ENCODE measurements at places on chromosomes 6 and 20.

DNA sequence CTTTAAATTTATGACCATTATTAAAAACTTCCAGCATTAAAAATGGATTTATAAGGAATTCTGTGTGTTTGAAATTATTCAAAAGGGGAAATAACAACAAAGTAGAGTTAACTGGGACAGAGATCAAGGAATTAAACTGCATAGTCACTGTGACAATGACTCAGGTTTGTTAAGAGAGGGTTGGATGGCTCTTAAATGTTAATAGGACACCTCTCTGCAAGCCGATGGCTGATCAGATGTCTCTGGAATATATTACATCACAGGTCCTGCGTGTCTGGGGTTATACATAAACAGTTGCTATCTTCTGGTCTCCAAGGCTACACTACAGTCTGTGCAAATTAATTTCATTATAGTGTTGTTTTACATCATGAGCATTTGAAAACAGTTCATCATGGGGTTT, 574.3 kb downstream of the COL12A1 start:
- DNase-seq = no peak

- no peak for DNase-seq
Observed at GRCh38 chr6:36280467-36280866, 10.6 kb downstream of the PNPLA1 start.

DNA sequence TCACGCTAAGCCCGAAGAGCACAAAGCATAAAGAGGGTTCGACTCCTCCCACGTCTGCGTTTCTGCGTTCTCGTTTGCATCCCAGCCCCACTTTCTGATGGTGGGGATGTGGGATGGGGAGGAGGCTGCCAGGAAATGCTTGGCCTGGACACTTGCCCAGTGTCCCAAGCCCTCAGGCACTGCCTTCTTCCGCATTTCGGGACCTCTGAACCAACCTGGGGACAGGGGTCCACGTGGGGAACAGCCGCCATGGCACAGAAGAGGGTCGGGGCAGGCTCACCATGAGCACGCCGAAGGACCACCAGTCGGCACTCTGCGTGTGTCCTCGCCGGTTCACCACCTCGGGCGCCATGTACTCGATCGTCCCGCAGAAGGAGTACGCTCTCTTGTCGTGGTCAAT, 88.2 kb downstream of the RAMACL start:
- DNase-seq = no peak

DNA sequence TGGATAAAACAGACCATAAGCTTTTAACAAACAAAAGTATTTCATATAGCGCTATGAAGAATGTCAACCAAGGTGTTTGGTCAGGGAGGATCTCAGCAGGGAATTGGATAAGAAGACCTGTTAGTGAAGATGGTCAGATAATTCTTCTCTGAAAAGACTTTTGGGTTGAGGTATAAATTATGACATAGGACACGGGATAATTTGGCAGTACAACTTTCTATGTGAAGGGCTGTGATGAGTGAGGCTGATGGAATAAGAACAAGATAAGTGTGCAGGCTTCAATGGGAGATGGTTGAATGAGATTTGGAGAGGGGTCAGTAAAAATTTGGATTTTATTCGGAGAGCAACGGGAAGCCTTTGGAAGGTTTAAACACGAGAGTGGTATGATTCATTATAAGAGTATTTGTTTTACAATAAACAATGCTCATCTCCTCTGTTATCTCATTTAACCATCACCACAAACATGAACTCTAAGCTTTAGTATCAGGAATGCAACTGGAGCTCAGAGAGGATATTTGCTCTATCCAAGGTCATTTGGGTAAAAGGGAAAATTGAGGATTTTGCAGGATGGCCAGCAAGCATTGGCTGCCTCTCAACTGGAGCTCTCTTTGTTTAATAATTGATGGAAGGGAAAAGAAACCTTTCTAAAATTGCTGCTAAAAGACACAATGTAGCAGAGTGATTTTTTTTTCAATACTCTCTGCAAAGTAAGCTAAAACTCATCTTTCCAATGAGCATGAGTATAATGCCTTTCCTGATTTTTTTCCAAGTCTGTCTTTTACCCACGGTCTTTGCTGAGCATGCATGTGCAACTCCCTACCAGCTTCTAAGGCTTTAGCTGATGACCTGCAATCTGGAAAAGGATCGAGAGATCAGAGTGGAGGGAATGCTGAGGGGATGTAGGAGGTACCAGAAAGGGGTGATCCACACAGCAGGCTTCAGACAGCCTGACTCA, 534.0 kb downstream of the CBLN4 start:
- DNase-seq = no peak

GRCh38 chr6:6315660-6316059, 4.8 kb downstream of the F13A1 start:
- peak; percentile 58 for DNase-seq

DNA sequence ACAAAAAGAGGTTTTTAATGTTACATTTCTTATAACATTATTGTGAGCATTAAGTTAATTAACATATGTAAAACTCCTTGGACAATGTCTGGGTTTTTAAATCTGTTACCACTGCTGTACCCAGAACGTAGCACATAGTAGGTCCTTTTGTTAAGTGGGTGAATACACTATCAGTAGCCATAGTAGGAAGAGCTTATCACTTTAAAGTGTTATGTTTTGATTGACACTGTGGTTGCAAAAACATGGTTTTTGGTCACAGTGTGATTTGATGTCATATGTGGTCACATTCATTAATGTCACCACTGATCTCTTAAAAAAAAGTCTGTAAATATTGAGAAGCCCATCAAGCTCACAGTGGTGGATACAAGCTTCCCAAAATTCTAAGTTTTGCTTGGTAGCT, 160.7 kb downstream of the PLCB1 start:
- DNase-seq = no peak

DNA sequence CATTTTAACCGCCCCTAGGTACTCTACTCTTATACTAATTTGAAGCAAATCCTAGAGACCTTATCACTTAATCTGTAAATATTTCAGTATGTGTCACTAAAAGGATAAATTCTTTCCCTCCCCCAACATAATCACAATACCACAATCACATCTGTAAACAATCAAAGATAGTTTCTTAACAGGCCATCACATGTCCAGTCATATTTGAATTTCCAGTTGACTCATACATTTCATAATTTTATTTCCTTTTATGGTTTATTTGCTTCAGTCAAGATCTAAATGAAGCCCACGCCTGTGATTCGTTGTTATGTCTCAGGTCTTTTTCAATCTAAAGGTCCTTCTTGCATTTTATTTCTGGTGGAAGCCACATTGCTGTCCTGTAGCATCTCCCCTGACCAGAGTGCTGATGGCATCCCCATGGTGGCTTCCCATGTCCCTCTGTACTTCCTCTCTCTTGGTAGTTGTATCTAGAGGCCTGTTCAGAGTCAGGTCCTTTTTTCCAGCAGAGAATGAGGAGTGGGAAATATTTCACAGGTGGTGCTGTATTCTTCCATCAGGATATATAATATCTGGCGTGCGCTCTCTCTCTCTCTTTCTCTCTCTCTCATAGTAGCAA, 128.6 kb upstream of the SLC22A23 start:
- no peak for DNase-seq

DNA sequence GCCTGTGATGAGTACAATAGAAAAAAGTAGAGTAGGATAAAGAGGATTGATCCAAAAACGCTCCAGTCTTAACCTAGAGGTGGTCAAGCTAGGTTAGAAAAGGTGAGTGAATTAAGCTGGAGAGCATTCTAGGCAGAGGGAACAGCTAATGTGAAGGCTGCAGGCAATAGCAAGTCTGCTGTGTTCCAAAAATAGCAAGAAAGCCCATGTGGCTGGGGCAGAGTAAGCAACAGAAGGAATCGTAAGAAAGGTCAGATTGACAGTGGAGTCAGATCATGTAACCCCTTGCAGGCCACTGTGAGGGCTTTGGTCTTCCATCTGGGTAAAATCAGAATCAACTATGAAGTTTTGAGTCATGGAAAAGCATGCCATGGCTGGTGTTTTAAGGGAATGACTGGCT, 155.0 kb downstream of the OPN5 start:
- no peak for DNase-seq

DNA sequence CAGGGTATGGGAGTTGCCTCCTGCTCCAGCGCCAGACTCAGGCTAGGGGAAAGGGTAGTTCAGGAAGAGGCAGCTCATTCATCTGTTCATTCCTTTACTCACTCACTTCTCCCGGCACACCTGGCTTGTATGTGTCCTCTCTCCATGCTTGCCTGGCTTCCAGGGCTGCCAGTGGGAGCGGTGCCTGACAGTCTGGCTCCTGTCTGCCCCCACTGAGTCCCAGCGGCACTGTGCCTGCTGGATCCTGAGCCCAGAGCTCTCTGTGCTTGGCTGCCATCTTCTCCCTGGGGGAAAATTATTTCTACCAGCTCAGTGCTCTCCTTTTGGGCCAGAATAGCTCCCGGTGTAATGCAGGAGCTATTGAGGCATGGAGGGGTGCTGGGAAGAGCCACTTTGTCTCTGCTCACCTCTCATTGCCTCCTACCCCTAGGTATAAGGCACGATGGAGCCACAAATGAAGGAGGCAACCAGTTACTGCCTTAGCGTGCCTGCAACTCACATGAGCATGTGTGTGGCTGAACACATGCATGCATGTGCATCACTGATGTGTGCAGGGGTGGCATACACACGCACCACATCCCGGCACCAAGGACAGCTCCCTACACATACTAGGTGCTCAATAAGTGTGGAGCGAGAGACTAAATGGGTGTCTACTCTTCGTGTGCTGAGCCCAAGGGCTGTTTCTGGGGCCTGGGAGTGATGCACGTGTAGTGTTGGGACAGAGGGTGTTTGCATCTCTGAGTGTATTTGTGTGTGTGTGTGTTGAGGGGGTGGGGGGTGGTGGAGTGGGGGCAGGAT, 46.6 kb downstream of the CDH22 start:
- no peak for DNase-seq

- no peak for DNase-seq
Observed at GRCh38 chr6:144555066-144555465, 269.9 kb downstream of the UTRN start.

DNA sequence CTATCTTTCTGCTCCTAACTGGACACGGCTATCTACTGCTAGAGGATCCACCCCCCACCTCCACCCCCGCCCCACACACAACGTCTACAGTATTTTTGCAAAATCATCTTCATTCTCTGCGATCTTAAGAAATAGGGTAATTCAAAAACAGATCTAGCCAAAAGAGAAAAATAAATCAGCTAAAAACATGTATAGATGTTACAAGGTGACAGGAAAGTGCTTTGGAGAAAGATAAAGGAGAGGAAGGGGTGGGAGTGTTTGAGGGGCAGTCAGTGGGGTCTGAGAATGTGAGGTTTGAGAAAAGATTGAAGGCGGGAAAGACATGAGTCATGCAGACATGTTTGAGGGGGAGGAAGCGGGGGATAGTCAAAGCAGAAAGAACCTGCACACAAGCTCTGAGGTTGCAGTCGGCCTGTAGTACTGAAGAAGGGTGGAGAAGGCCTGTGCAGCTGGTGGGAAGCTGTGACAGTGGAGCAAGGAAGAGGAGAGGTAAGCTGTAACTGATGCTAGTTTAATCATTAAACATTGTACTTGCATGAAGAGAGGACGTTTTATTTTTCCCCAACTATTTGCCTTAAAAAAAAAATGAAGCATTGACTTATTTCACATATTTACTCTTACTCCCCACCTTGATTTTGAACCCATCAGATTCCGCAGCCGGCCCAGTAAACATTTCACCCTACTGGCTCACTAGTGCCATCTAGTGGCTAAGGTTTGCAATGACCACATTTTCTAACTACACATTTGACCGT, 332.6 kb downstream of the ADGRB3 start:
- DNase-seq = peak; percentile 63

- no peak for DNase-seq
Observed at GRCh38 chr6:42947950-42948349, 12.6 kb upstream of the GNMT start.

GRCh38 chr20:42572320-42573016, 617.2 kb downstream of the PTPRT start:
- DNase-seq = no peak

DNA sequence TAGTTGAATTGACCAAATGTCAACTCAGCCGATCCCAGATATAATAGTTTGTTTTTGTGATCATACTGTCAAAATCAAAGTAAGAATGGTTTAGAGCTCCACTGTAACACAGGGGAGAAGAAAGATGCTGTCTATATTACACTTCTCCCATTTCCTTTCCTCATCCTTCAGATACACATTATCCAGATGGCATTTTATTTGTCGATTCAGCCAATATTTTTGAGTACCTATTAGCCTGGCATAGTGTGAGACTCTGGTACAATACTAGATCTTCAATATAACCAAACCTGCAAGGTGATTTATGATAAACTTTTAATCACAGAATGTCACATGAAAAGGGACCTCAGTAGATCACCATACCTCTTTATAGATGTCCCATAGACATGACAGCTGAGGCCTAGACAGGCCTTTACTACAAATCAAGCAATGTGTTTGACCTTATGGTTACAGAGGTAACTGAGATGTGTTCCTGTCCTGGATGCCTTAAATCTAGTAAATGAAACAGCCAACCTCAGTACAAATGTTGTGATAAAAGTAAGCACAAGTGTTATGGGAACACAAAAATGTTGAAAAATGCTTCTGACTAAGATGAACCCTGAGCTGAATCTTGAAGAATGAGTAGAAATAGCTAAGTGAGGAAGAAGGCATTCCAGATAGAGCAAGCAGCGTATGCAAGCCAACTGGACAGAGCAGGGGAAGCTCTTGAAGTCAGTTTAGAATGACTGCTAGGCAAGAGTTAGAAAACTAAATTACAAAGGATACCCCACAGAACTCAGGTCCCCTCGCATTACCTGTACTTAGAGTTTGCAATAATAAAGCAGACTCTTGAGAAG, 1.9 kb downstream of the FBXO9 start:
- DNase-seq = no peak

DNA sequence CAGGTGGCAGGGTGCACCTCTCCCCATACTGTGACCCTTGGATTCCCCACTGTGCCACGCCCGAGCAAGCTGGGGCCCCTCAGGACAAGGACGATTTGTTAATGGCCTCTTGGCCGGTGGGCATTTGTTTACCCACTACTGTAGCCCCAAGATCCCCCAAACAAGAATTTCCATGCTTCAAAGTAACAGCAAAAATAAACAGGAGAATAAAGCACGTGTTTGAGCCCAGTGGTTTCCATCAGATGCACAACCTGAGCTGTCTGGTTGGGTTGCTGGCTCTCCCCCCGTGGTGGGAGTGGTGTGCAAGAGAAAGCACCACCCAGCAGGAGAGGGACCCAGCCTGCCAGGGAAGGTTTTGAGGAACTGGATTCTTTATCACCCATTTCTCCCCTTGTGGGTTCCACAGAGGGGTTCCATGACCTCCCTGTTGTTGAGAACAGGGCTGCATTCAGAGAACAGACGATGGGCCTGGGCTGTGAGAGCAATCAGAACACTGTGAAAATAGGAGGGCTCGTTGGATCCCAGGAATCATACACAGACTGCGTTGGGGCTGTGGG, 4.8 kb downstream of the CD93 start:
- DNase-seq = no peak

- no peak for DNase-seq
Observed at GRCh38 chr6:37688078-37688850, 9.4 kb downstream of the MDGA1 start.

- DNase-seq = no peak
Observed at GRCh38 chr6:72267470-72267869, 354.4 kb upstream of the KCNQ5 start.
